Right forelimb (tissue), 1 donor: ENCODE measurements at places on chromosomes 3 and 15.

- no peak for DNase-seq
Measured at GRCh38 chr3:28718074-28718849, 369.6 kb upstream of the AZI2 start.

GRCh38 chr15:30043211-30043655 is 39.5 kb upstream of the GOLGA8J start:
- no peak for DNase-seq

DNA sequence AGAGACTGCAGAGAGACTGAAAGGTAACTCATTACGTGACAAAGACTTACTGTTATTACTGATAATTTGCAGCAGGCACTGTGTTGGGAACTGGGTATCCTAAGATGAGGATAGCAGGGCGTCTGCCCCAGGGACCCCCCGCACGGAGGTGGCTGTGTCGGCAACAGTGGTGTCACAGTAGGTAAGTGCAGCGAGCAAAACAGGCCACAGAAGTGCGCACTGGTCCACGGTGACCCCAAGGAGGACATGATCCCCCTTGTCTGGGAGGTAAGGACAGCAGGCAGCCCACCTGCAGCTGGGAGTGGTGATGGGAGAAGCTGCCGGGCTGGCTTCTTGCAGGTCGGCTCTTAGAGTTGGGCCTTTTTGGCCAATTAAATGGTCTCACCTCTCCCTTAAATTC is 82.9 kb downstream of the FAM43A start:
- DNase-seq = no peak

DNA sequence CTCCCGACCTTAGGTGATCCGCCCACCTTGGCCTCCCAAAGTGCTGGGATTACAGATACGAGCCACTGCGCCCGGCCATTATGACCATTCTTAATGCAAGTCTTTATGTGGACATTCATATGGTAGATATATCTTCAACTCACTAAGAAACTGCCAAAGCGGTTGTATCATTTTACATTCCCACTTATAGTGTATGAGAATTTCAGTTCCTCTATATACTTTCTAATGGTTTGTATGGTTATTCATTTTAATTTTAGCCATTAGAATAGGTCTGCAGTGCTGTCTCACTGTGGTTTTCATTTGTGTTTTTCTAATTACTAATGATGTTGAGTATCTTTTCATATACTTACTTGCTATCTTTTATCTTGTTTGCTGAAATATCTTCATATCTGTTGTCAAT is 32.5 kb downstream of the TCF12 start:
- DNase-seq = no peak

- no peak for DNase-seq
Measured at GRCh38 chr3:154794391-154794790, 285.7 kb upstream of the MME start.

- DNase-seq = no peak
Measured at GRCh38 chr3:28613511-28614106, 265.0 kb upstream of the AZI2 start.
